Right renal cortex interstitium (tissue), 3 donors: ENCODE measurements at places on chromosomes 3 and 15.

DNA sequence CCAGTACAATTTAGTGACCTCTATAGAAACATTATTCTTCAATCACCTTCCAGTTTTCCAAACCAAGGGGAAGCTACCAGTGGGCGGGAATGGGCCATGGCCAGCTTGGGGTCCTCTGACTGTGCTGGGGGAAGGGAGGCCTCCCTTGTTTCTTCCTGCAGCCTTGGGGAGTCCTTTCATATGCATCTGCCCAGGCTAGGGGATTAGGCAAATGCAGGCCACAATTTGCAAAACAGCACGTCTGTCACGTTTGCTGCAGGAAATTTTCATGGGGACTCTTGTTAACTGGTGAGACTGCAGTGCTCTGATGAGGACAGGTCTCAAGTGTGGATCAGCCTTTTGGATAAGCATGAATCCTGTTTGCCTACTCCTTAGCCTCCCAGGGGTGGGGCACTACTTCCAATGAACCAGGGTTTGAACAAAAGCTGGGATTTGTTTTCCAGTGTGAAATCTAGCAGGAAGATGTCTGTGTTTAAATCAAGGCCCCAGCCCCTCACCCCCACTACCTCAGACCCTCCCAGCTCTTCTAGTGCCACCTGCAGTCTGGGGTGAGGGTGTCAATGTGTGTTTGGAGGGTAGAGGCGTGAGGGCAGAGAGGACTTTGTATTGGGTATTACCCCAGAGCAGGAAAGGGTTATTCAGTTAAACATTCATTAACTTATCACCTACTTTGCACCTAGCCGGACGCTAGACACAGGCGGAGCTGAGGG, 219.9 kb downstream of the OPA1 start:
- DNase-seq: no peak

DNA sequence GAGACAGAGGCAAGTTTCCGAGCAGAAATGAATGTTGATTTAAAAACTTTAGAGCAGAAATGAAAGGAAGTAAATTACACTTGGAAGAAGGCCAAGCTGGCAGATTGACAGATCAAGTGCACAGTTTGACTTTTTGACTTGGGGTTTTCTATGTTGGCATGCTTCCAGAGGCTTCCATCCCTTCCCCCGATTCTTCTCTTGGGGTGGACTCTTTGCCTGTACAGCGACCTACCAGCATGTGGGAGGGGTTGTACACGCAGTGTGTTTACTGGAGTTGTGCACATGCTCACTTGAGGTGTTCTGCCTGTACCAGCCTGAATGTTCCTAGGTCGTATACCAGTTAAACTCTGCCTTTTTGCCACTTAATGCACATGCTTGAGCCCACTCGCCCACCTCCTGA, 701.5 kb upstream of the GBE1 start:
- no peak for DNase-seq

GRCh38 chr3:55468251-55468650, 18.9 kb downstream of the WNT5A start:
- no peak for DNase-seq

- no peak for DNase-seq
Observed at GRCh38 chr3:181935915-181936314, 224.2 kb downstream of the SOX2 start.
